Osteocyte (in vitro differentiated cells): ENCODE measurements at places on chromosomes 5 and 9. TPM values are rescaled to one million over a fixed set of nuclear protein-coding genes. Genes with fewer than 3 reads are reported as not detected.
A peak's percentile ranks its signal among the peaks of the same experiment; 100 is the strongest.

PTGR1 gene
- 16.5 and 17.1 TPM in 2 replicates for total RNA-seq

- H3K27me3 ChIP-seq: peaks cover 21% of the 10 kb centered on the region
- no peak overlapping the region for H3K4me3 ChIP-seq
- DNase-seq: no peak
- no peaks in the 10 kb centered on the region for H3K36me3 ChIP-seq
Measured at GRCh38 chr5:176161431-176161830, 76.8 kb upstream of the SIMC1 start.

DNA sequence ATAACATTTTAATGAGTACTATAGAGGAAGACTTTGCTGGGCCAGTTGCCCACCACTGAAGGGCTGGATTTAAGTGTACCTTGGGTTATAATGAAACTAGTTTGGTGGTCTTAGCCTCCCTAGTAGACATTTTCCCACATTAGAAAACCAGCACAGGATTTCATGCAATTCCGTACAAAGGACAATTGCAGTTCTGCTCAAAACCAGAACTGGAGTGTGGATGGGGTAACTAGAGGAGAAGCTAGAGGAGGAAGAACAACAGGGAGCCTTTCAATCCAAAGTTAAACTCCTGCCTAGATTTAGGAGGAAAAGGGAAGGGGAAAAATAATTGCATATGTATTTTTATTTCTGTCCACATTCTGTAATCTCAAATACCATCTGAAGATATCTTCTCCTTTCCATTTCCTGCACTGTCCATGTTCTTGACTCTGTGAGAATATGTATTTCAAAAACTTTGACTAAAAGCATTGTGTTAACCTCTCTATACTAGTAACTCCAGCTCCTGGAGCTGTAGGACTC lies 97.5 kb upstream of the SSBP2 start:
- no peaks in the 10 kb centered on the region for H3K36me3 ChIP-seq
- no peak overlapping the region for H3K4me3 ChIP-seq
- H3K27me3 ChIP-seq: no peaks in the 10 kb centered on the region
- H3K27ac ChIP-seq: no peak overlapping the region

DNA sequence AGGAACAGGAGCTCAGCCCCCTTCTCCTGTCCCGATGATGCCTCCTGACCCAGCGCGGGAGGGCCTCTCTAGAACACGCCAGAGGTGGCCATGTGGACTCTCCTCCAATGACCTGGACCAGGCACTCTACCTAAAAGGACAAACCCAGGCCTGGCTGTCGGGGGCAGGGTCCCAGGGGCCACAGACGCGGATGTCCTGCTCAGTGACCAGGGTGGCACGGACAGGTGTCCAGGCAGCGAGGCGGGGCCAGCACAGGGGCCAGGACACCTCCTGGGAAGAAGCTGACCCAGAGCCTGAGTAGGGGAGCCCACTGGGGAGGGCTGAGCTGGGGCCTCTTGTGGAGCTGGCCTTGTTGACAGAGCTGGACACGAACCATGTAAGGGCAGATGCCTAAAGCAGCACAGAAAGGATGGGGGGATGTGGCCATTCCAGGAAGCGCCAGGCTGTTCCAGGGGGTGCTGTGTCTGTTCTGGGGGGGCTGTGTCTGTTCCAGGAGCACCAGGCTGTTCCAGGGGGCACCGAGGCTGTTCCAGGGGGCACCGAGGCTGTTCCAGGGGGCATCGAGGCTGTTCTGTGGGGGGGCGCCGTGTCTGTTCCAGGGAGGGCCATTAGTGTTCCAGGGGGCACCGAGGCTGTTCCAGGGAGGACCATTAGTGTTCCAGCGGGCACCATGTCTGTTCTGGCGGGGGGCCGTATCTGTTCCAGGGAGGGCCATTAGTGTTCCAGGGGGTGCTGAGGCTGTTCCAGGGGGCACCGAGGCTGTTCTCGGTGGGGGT lies 30.5 kb downstream of the EXD3 start:
- H3K36me3 ChIP-seq: peaks cover 2% of the 10 kb centered on the region
- H3K27me3 ChIP-seq: no peaks in the 10 kb centered on the region
- DNase-seq: no peak
- H3K27ac ChIP-seq: no peak overlapping the region
- H3K4me3 ChIP-seq: no peak overlapping the region

- H3K4me3 ChIP-seq: no peak overlapping the region
- H3K36me3 ChIP-seq: no peaks in the 10 kb centered on the region
- H3K27me3 ChIP-seq: peaks cover 9% of the 10 kb centered on the region
- H3K27ac ChIP-seq: no peak overlapping the region
Measured at GRCh38 chr9:90774071-90774470, 27.5 kb upstream of the SYK start.

ANGPTL2 gene
- total RNA-seq: 34.8 and 40.0 TPM in 2 replicates

GRCh38 chr5:127723571-127723970 lies 20.4 kb downstream of the CCDC192 start:
- no peak for DNase-seq
- peaks cover 9% of the 10 kb centered on the region for H3K4me1 ChIP-seq
- H3K4me3 ChIP-seq: no peak overlapping the region
- no peaks in the 10 kb centered on the region for H3K36me3 ChIP-seq
- peaks cover 12% of the 10 kb centered on the region for H3K27me3 ChIP-seq

DNA sequence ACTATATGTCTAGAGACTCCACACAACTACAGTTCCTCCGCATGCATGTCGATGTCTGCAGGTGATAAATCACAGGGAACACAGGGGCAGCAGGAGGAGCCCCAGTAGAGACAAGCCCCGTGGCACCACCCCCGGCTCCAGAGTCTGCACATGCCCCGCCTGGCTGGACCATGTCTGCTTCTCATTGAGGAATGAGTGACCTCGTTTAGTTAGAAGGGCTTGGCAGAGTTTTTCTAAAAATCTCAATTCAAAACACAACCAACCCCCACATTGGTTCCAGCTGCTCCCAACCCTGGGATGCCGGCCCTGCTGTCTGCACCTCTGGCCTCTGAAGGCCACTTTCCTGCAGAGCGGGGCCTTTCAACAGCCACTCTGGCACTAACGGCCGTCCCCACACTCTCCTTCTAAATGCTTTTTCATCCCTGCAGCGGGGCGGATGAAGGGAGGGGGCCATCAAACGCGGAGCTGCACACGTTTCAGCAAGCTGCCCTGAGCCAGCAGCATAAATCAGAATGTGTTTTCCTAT lies 106.3 kb downstream of the ROR2 start:
- peaks cover 7% of the 10 kb centered on the region for H3K36me3 ChIP-seq
- peak overlapping the region; percentile 87 for H3K27ac ChIP-seq
- H3K27me3 ChIP-seq: no peaks in the 10 kb centered on the region

SMC2 gene
- 11.7 and 13.1 TPM in 2 replicates for total RNA-seq

DNA sequence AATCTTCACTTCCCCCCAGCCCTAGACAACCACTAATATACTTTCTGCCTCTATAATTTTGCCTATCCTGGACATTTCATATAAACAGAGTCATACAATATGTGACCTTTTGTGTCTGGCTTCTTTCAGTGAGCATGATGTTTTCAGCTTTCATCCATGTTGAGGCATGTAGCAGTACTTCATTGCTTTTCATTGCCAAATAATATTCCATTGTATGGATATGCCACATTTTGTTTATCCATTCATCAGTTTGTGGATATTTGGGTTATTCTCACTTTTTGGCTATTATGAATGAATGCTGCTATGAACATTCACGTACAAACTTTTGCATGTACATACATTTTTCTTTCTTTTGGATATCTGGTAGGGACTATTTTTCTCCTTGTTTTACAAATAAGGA lies 49.0 kb downstream of the WWC1 start:
- H3K4me3 ChIP-seq: no peak overlapping the region
- H3K27me3 ChIP-seq: no peaks in the 10 kb centered on the region
- H3K4me1 ChIP-seq: peaks cover 5% of the 10 kb centered on the region
- no peak for DNase-seq

DNA sequence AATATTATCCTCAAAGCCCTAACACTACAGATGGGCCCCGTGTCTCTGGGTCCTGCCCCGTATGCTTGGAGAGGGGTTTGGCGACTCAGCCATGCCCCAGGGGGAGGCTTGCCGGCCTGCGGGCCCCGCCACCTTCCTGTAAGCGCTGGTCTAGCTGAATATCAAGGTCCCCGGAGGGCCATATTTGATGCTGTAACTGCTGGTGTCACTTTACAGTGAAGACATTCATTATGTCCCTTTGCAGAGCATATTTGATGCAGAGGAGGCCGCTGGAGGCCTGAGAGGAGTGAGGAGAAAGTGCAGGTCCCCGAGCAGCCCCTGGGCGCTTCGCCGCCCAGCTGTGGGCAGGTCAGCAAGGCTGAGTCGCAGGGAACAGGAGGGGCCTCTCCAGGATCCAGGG lies 16.8 kb downstream of the IRX4 start:
- no peak overlapping the region for H3K27ac ChIP-seq
- DNase-seq: no peak
- H3K27me3 ChIP-seq: peaks cover 14% of the 10 kb centered on the region
- no peaks in the 10 kb centered on the region for H3K36me3 ChIP-seq
- no peaks in the 10 kb centered on the region for H3K4me1 ChIP-seq
- H3K4me3 ChIP-seq: no peak overlapping the region

WNK2 gene
- total RNA-seq: not detected in 2 replicates

ELAVL2 gene
- 0.51 and 1.1 TPM in 2 replicates for total RNA-seq

- H3K27ac ChIP-seq: peak overlapping the region; percentile 82
- H3K36me3 ChIP-seq: peaks cover 38% of the 10 kb centered on the region
- no peak for DNase-seq
- H3K4me1 ChIP-seq: peaks cover 34% of the 10 kb centered on the region
- peak overlapping the region; percentile 8 for H3K4me3 ChIP-seq
Measured at GRCh38 chr9:134775081-134775951, 105.3 kb upstream of the FCN2 start.

TRAF1 gene
- total RNA-seq: 7.1 and 7.8 TPM in 2 replicates

GRCh38 chr5:156683509-156683908 lies 166.6 kb upstream of the PPP1R2B start:
- DNase-seq: no peak
- no peak overlapping the region for H3K27ac ChIP-seq
- H3K4me3 ChIP-seq: no peak overlapping the region
- no peaks in the 10 kb centered on the region for H3K36me3 ChIP-seq

TXNDC8 gene
- not detected in 2 replicates for total RNA-seq

DNA sequence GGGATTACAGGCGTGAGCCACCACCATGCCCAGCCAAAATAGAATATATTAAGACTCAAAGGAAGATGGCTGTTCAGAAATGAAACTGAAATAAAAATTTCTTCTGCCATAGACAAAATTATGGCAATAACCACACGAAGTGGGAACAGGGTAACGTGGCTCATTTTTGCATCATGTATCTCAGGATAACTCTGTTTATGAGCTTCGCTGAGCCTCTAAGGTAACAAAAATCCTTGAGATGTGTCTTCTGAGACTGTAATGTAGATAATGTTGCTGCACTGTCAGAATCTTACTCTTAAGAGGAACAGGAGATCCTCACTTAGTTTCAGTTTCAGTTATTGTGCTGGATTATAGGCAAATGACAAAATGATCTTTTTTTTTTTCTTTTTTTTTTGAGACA lies 153.8 kb downstream of the GOLPH3 start:
- H3K4me1 ChIP-seq: peaks cover 35% of the 10 kb centered on the region
- no peak for DNase-seq

IFNA13 gene
- not detected in 2 replicates for total RNA-seq

DNA sequence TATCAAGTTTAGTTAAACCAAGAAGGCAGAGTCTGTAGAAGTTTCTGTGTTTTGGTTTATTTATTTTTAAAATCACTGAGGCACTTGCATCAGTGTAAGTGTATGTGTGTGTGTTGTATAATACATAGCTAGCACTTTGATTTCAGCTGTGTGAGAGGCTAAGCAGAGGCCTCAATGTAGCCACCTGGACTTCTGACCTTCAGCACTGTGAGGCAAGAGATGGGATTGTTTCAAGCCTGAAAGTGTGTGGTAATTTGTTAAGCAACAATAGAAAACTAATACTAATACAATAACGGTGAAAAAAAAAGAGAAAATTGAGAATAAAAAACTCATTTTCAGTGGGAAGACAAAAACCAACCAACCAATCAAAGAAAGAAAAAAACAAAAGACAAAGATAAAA lies 327.3 kb downstream of the CDH18 start:
- peaks cover 2% of the 10 kb centered on the region for H3K27me3 ChIP-seq
- DNase-seq: no peak
- H3K36me3 ChIP-seq: no peaks in the 10 kb centered on the region

HRCT1 gene
- total RNA-seq: 3.0 and 3.7 TPM in 2 replicates

C7 gene
- total RNA-seq: not detected in 2 replicates

GABRA6 gene
- not detected in 2 replicates for total RNA-seq

GRCh38 chr5:173741729-173742431 lies 125.4 kb upstream of the BOD1 start:
- no peak overlapping the region for H3K4me3 ChIP-seq
- peaks cover 15% of the 10 kb centered on the region for H3K4me1 ChIP-seq
- H3K36me3 ChIP-seq: no peaks in the 10 kb centered on the region

TICAM2 gene
- total RNA-seq: 1.6 and 2.8 TPM in 2 replicates

GRCh38 chr9:134495881-134496412 lies 145.7 kb upstream of the COL5A1 start:
- no peak for DNase-seq
- no peaks in the 10 kb centered on the region for H3K36me3 ChIP-seq
- no peak overlapping the region for H3K27ac ChIP-seq
- H3K4me3 ChIP-seq: no peak overlapping the region
- H3K27me3 ChIP-seq: no peaks in the 10 kb centered on the region

DNA sequence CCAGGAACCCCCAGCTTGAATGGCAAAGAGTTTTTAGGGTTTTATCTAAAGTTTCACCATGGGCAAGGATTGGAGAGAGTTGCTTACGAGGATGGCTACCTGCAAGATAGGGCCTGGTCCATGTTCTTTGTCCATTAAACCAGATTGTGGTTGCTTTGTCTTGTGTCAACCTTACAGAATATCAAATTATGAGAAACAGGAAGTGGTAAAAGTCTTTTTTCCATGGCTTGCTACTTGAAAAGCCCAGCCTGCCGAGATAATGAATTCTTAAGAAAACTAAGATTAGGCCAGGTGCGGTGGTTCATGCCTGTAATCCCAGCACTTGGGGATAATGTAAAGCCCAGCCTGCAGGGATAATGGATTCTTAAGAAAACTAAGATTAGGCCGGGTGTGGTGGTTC lies 24.4 kb downstream of the ZNF474 start:
- H3K27ac ChIP-seq: no peak overlapping the region
- no peaks in the 10 kb centered on the region for H3K36me3 ChIP-seq
- no peak overlapping the region for H3K4me3 ChIP-seq
- no peak for DNase-seq
- no peaks in the 10 kb centered on the region for H3K27me3 ChIP-seq
- H3K4me1 ChIP-seq: peaks cover 26% of the 10 kb centered on the region

CTXN3 gene
- total RNA-seq: not detected in 2 replicates

- no peak overlapping the region for H3K4me3 ChIP-seq
- H3K27me3 ChIP-seq: no peaks in the 10 kb centered on the region
- H3K27ac ChIP-seq: no peak overlapping the region
- H3K4me1 ChIP-seq: peaks cover 13% of the 10 kb centered on the region
- DNase-seq: no peak
Measured at GRCh38 chr5:72786676-72787075, 29.8 kb upstream of the TNPO1 start.
